ENCODE measurements at places on chromosomes 13 and 19.

- DNase-seq: no peak
These were observed 1248.8 kb downstream of the UQCRFS1 start for GRCh38 chr19:27964185-27964584.

- DNase-seq: peak; percentile 32
These were observed 629 bp downstream of the IZUMO4 start for GRCh38 chr19:2097203-2097885.

DNA sequence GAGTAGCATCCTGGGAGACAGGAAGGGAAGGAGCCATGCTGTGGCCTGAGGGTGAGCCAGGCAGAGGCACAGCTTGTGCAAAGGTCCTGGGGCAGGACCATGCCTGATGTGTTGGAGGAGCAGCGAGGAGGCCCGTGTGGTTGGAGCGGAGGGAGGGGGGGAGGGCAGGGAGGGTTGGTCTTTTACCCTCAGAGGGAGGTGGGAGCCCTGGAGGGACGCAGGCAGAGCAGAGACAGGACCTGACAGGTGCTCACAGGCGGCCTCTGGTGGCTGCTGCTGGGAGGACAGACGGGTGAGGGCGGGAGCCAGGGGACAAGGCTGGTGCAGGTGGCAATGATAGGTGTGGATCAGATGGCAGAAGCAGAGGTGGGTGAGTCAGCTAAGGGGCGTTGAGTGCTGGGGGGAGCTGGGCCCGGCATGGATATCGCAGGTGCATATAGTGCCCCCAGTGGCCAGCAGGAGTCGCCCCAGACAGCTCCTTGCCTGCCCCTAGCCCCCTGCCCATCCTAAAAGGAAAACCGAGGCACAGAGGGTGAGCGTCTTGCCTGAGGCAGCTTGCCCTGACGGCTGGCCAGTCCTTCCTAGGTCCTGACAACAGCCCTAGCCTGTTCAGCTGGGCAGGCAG is 9.8 kb upstream of the GNA15 start:
- DNase-seq: peak; percentile 69

DNA sequence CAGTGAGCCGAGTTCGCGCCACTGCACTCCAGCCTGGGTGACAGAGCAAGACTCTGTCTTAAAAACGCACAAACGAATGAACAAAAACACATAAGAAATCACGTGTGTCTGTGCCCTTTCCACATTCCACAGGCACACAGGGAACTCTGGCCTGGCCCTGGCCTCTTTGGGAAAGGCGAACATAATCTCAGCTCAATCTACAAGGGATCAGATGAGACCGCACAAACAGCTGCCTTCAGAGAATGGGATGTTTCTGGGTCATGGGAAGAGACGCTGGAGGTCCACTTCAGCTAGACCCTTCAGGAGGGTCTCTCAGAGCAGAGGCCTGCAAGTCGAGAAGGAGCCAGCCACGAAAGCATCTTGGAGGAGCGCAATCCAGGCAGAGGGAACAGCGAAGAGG is 6.3 kb upstream of the CRTC1 start:
- DNase-seq: no peak

- DNase-seq: no peak
These were observed 112.7 kb upstream of the UBL3 start for GRCh38 chr13:29963089-29963488.

DNA sequence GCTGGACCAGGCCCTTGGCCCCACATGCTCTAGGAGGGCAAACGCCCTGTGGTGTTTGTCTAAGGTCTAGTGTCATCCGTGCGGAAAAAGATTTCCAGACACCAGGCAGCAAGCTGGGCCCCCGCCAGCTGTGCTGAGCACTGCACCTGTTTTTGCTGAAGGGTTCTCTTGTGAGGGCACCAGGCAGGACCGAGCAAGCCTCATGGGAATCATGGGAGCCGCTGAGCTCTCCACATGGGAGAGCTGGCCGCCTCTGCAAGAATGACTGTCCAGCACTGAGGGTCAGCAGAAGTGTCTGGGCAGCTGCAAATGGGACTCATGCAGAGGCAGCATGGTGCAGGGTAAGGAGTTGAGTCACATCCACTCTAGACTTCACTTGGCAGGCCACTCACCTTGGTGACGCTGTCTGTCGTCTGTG is 12.0 kb downstream of the B3GNT8 start:
- DNase-seq: no peak

- DNase-seq: no peak
These were observed 188.5 kb upstream of the ARGLU1 start for GRCh38 chr13:106756446-106756845.

- DNase-seq: no peak
These were observed at the start of gene LEUTX for GRCh38 chr19:39778763-39779162. LEUTX (plus strand) TSS chr19:39778854; CDS start chr19:39778921, 67 bp downstream.

DNA sequence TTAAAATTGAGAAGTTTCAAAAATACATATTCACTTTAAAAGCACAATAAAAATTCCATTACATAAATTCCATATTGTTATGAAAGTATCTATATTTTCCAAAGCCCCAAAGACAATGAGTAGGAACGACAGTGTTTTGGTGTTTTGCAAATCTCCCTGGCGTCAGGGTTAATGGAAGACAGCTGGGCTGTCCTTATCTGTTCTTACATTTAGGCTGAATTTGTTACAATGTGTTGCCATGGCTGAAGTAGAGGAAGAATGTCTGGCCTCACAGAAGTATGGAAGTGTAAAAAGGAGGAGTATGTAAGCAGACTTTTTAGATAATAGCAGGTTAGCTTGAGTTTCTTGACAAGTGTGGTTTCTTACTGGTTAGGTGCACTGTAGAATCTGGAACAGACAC is 124.4 kb upstream of the SPATA13 start:
- no peak for DNase-seq

DNA sequence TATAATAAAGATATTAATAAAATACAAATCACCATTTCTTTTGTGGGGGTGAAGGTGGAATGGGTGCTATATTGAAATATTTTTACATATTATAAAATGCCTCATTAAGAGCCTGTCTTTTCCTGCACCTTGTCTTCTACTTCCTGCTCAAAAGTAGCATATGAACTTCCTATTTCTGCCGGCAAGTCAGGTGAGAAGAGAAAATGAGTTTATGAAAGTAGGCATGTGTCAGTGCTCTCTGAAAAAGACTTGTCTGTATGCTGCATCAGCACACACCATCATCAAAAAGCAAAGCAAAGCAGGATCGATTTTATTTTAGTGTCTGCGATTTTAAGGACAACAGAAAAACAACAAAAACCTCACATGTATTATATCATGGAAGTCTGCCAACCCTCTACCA is 114.2 kb downstream of the RAP2A start:
- DNase-seq: no peak

GRCh38 chr19:46670813-46671212 is 9.8 kb upstream of the DACT3 start:
- no peak for DNase-seq

GRCh38 chr19:38346837-38347236 is 11.2 kb downstream of the CATSPERG start:
- no peak for DNase-seq

- DNase-seq: no peak
These were observed 48.8 kb upstream of the TPM4 start for GRCh38 chr19:16027528-16027927.

- no peak for DNase-seq
These were observed 1243.7 kb upstream of the PCDH9 start for GRCh38 chr13:68473834-68474326.

DNA sequence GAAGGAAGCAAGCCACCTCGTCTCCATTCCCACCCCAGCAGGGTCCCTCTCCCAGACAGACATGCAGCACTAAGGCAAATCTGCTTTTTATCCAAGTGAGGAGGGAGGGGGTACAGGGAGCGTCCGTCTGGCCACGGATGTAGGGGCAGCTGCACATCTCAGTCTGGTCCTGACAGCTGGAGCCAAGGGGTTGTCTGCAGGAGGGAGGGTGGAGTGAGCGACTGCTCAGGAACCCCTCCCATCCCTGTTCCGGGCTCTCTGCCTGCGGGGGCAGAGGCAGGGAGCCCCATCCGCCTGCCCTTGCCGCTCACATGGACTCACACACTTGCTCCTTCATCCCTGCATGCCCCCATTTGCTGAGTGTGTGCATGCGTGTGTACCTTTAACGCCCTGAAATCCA is 2.5 kb downstream of the TMEM190 start:
- DNase-seq: no peak

GRCh38 chr13:38875186-38875875 is 115.3 kb downstream of the STOML3 start:
- DNase-seq: no peak

DNA sequence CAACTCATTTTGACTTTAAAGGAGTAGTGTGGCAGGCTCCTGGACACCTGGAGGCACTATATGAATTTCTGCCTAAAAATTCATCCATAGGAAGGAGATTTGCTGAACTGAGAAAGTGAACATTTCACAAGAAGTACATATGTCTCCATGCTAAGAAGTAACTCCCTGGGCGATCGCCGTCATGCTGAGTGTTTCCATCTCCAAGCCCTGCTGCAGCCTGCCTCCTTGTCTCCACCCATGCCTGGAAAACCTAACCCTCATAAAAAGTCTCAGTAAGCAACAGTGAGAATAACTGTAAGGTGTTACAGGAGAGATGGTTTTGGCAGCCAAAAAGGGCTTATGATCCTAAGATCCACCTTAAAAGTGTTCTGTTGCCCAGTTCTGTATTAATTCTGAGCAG is 251.3 kb downstream of the SHISA2 start:
- DNase-seq: no peak

- no peak for DNase-seq
These were observed 45.6 kb upstream of the ALOX5AP start for GRCh38 chr13:30689752-30690151.

DNA sequence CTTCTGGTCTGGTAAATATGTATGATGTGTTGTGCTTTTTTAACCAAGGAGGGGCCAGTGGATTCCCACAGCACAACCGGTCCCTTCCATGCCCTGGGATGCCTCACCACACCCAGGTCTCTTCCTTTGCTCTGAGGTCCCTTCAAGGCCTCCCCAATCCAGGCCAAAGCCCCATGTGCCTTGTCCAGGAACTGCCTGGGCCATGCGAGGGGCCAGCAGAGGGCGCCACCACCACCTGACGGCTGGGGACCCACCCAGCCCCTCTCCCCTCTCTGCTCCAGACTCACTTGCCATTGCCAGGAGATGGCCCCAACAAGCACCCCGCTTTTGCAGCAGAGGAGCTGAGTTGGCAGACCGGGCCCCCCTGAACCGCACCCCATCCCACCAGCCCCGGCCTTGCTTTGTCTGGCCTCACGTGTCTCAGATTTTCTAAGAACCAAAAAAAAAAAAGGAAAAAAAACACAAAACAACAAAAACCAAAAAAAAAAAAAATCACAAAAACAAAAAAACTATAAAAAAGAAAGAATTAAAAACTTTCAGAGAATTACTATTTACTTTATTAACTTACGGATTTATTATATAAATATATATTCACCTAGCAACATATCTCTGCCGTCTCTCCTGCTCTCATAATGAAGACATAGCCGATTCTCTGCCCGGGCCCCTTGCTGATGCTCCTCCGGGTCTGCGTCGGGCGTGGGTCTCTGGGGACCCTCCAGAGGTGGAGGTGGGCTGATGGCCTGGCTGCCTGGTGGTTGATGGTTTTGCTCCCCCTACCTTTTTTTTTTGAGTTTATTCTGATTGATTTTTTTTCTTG is 14.4 kb downstream of the CAPN12 start:
- DNase-seq: peak; percentile 77

GRCh38 chr19:55483706-55484592 is 1.0 kb upstream of the NAT14 start:
- no peak for DNase-seq

DNA sequence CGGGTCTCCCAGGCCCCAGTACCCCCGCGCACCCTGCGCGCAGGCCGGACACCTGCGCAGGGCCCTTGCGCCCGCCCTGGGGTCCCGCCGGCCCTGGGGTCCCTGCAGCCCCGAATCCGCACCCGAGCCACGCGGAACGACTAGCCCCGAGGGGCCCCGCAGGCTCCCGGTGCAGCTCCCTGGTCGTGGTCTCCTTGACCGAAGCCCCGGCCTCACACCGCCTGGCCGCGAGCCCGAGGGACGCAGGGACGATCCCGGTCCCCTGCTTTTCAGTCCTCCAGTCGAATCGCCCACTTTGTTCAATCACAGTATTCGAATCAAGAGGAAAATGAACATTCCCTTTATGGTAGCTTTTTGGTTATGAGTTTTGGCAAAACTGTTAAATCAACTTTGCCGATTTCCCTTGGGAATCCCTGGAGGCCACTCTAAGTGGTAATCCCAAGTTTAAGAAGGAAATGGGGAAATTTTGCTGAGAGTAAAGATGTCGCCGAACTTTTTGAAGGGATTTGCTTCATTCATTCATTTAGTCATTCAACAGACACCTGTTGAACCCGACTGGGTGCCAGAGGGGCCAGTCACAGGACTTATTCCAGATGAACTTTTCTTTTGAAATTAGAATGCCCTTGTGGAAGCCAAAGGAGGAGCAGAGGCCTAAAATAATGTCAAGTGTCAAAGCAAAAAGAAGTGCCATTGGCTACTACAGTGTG is 75.0 kb downstream of the ZIC5 start:
- no peak for DNase-seq

- no peak for DNase-seq
These were observed 168.1 kb upstream of the IRS2 start for GRCh38 chr13:109954441-109954840.

DNA sequence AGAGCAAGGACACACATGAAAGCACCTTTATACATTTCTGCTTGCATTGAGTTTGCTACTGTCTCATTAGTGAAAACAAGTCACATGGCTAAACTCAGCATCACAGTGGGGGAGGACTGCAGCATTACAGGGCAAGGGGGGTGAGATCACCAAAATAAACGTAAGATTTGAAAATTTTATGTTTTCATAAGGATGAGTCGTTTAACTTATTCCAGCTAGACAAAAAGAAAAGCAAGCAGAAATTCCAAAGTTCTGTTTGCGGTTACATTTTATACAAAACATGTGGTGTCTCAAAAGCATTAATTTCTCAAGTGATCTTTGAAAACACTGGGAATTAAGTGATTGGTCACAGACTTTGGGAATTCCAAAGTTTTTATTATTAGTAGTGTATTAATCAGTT is 261.4 kb upstream of the RXFP2 start:
- no peak for DNase-seq

GRCh38 chr19:32405431-32406160 is at the start of gene DPY19L3:
DPY19L3 (plus strand) TSS chr19:32405770; CDS start chr19:32408254, 2,484 bp downstream.
- DNase-seq: peak; percentile 89

GRCh38 chr13:53207556-53207955 is 178.9 kb downstream of the OLFM4 start:
- no peak for DNase-seq

GRCh38 chr19:39110263-39110967 is 15.2 kb upstream of the PAK4 start:
- DNase-seq: peak; percentile 76
